NCI-H774 (cell line): ENCODE measurements at places on chromosomes 12 and 14.

DNA sequence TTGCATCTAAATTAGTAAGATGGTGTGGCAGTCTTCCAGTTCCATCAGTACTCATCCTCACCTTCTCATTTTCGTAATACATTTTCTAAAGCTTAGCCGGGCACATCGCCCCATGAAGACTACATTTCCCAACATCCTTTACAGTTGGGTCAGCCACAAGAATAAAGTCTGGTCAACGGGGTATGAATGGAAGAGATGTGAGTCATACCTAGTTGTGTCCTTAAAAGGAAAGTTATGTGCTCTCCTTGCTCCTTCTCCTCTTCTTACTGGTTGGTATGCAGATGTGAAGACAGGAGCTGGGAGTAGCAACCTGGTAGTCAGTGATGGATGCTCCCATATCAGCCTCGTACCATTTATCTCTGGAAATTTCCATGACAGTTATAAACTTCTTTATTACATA lies 35.9 kb upstream of the EGLN3 start:
- no peak for DNase-seq

DNA sequence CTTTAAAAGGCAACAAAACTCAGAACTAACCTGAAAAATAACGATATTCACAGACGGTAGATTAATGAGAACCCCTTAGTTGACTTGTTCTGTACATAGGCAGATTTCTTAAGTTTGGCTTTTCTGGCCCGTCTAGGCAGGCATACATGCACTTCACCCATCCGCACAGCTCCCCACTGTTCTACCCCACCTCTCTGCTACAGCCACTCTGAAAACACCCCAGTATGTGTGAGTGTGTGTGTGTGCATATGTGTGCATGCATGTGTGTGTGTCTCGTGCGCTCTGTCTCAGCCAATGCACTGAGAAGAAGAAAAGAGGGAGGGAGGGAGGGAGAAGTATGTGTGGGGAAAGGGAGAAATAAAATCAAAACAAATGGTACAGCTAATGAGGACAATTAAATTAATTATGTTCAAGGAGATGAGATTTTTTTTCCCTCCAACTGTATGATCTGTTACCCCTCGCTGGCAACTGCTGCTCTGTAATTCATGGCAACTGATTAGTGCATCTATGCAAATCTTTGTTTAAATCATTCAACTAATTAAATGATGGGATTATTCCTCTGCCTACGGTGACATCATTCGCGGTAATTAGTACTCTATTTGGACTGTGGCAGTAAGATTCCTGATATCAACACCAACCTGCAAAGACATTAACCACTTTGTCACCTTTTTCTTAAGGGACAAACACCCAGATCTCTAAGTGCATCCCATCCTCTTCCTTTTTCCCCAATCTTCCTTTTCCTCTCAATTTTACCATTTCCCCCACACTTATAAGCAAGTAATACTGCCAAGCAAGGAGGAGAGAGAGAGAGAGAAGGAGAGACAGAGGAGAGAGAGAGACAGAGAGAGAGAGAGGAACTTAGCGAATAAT lies 2.2 kb upstream of the LMO3 start:
- peak; percentile 60 for DNase-seq

- no peak for DNase-seq
These were observed 15.3 kb downstream of the NOC4L start for GRCh38 chr12:132159555-132160003.

GRCh38 chr12:8566525-8566924 lies 25.8 kb upstream of the CLEC4E start:
- DNase-seq, result no peak
